ENCODE measurements at places on chromosomes 1 and 21.

DNA sequence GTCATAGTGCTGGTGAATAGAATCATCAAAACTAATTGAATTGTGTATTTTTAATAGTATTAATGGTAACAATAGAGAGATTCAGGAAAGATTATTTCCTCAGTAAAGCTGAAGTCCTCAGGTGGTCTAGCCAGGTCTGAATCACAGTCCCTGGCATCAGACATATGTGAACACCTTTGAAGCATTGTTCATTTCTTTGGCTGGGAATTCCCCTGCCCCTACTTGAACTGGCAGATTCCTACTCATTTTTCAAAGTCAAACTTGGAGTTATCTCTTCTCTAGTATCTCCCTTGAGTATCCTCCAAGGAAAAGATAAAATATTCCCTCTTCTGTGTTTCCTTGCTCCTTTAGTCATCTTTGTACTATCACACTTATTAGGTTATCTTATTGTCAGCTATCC lies 759.8 kb downstream of the ADGRL2 start:
- DNase-seq, result no peak

DNA sequence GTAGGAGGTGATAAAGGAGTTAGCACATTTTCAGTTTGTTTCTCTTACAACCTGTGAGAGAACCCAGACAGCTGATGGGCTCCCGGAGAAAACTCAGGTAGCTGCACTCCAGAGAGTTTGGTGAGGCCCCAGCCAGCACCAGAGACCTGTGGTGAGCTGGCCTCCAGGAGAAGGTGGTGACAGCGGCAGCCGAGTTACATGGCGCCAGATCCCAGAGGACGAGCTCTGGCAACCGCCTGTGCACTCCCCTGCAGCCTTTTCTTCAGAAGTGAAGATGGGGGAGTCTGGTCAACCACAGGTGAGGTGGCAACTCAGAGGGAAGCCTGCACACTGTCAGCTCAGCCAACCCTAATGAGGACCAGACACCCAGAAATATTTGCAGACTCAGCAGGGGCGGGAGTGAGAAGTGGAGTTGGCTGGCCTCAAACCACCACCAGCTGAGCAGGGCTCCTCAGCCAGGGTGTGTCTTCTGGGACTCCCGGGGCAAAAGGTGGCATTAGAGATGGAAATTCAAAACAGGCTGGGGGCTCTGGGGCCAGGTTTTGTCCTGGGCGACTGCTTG lies 209.7 kb downstream of the SETD4 start:
- no peak for DNase-seq

DNA sequence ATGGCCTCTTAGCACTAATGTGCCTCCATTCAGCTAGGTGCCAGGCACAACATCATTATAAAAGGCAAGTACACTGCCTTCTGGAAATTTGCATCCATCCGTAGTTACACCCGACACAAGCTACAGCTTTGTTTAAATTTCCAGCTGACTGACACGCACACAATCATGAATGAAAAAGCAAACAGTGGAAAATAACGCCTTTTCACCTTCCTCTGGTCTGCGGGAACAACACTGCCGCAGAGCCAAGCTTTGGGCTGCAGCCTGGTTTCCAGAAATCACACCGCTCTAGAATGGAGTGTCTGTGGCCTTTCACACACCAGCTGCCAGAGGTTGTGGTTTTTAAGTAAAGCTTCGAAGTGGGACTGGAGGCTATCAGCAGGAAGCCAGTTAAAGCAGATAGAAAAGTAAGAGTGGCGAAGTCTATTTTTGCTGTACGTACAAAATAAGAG lies 142.8 kb upstream of the COA6 start:
- peak; percentile 62 for DNase-seq

DNA sequence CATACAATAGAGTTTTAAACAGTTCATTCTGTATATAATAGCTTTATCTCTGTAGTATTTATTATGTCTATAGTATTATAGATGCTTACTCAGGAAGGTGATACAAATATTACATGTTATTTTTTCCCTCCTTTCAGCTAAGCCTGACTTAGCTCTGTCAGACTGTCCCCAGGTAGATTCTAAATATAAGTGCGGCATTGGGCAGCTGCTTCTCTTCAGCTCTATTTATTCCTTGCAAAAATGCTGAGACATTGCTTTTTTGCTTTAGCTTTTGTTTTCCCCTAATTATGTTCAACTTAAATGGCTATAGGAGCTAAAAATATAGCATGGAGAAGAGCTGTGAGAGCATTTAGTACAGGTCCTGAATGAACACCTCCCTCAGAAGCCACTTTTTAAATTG lies 203.2 kb upstream of the BEND5 start:
- DNase-seq, result no peak

GRCh38 chr1:211935448-211935970 lies 99.8 kb downstream of the INTS7 start:
- no peak for DNase-seq
